ENCODE measurements at places on chromosomes 1 and 21. TPM values are rescaled to one million over a fixed set of nuclear protein-coding genes. Genes with fewer than 3 reads are reported as not detected.

- H3K4me3 ChIP-seq: no peak overlapping the region
- no peaks in the 10 kb centered on the region for H3K27me3 ChIP-seq
- no peak overlapping the region for H3K27ac ChIP-seq
- no peaks in the 10 kb centered on the region for H3K36me3 ChIP-seq
- no peak for DNase-seq
Observed at GRCh38 chr1:179821524-179821923, 56.1 kb downstream of the TOR1AIP2 start.

DNA sequence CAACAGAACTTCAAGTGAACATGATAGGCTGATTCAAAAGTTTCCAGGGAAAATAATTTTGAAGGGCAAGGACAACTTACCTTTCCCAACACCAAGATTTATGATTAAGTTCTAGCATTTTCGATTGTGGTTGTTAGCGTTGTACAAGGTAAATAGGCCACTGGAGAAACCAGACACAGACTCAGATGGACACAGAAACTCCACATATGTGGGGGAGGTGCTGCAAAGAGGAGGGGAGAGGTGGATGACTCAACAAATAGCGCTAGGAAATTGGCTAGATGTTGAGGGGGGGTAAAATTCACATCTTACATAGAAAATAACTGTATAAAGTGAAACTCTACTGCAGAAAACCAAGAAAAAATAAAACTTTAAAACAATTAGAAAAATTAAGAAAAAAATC, 564.4 kb downstream of the MATN1 start:
- DNase-seq: no peak
- H3K36me3 ChIP-seq: no peaks in the 10 kb centered on the region
- no peaks in the 10 kb centered on the region for H3K27me3 ChIP-seq
- no peaks in the 10 kb centered on the region for H3K4me1 ChIP-seq
- H3K27ac ChIP-seq: no peak overlapping the region

DNA sequence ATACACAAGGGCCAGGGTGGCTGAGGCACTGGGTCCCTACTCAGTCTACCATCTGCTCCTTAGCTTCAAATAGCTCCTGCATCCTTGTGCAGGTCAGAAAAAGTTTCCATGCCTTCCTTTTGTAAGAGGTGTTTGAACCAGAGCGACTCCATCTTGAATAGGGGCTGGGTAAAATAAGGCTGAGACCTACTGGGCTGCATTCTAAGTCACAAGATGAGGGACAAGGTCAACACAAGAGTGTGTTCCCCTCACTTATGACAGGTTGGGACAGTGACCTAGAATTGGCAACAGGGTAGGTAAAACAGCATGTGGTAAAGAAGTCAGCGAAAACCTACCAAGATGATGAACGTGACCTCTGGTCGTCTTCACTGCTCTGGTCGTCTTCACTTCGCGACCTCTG, 120.5 kb downstream of the KCNK1 start:
- no peak for DNase-seq
- no peak overlapping the region for H3K4me3 ChIP-seq
- H3K27ac ChIP-seq: no peak overlapping the region
- H3K27me3 ChIP-seq: no peaks in the 10 kb centered on the region
- no peaks in the 10 kb centered on the region for H3K36me3 ChIP-seq

GRCh38 chr1:3365523-3366125, 88.8 kb upstream of the ARHGEF16 start:
- H3K27ac ChIP-seq: no peak overlapping the region
- no peaks in the 10 kb centered on the region for H3K36me3 ChIP-seq
- peaks cover 15% of the 10 kb centered on the region for H3K27me3 ChIP-seq
- no peak overlapping the region for H3K4me3 ChIP-seq
- H3K4me1 ChIP-seq: no peaks in the 10 kb centered on the region

DNA sequence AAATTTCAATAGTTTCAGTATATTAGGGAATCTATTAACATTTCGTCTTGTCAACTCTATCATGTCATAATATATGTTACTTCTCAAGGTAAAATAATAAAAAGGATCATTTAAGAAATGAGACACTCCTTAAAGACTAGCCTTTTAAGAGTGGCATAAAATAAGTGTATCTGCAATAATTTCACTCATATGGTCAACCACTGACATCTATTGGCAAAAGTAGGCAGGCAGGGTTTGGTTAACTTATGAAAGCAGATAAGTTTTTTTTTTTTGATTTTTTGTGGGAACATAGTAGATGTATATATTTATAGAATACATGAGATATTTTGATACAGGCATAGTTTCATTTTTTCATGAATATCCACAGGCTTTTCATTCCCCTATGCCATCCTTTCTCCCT, 5.5 kb upstream of the RGS21 start:
- H3K27ac ChIP-seq: no peak overlapping the region
- no peak overlapping the region for H3K4me3 ChIP-seq
- H3K27me3 ChIP-seq: no peaks in the 10 kb centered on the region
- H3K4me1 ChIP-seq: no peaks in the 10 kb centered on the region
- no peak for DNase-seq
- no peaks in the 10 kb centered on the region for H3K36me3 ChIP-seq

The IL22RA1 gene
- 1.0 TPM for total RNA-seq

The DISC1 gene
- 9.3 TPM for total RNA-seq

The FCMR gene
- 2.2 TPM for total RNA-seq

DNA sequence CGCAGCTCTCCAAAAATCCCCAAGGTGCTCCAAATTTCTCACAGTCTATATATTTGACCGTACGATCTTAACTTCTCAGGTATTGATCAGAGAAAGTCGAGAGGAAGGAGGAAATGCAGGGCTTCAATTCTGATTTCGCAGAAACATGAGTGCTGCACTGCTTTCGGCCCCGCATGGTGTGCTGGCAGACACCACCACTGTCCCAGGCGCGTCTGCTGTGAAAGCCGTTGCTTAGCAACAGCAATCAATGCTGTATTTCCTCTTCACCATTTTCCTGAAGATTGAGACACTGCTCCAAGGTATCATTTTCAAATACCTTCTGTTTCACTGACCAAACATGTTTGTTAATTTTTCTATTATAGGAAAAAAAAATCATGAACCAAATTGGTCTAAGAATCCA, 296.3 kb downstream of the SMYD3 start:
- no peak overlapping the region for H3K4me3 ChIP-seq
- no peaks in the 10 kb centered on the region for H3K27me3 ChIP-seq
- H3K27ac ChIP-seq: no peak overlapping the region
- DNase-seq: no peak
- no peaks in the 10 kb centered on the region for H3K36me3 ChIP-seq

DNA sequence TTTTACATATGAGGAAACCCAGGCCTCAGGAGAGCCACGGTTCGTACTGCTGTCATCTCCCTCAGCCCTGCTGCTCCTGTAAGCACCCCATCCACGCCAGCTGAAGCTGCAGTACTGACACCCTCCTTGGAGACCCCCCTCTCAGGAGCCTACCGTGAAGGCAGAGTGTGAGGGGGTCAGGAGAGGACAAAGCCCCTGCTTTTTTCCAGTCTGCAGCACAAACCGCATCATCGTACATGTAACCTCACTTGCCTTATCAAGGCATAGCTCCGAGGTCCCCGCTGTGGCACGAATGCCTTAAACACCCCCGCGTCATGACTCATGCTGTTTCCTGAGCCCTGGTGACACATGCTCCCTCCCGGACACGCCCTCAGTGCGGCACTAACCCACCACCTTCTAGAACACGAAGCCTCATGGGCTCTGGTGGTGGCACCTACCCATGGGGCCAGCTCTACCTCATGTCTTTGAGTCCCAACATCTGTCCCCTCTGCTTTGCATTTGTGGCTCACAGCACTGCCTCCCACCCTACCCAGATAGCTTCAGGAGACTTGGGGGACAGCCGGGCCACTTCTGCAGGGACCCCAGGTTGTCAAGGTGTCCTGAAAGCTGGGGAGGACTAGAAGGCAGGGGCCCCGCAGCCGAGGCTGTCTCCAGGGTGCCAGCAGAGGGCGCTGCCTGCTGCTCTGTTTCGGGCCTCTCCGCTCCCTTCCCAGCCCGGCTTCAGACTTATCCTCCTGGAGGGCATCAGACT, 4.9 kb downstream of the SH3BGRL3 start:
- DNase-seq: peak; percentile 27
- peaks cover 6% of the 10 kb centered on the region for H3K4me1 ChIP-seq
- H3K4me3 ChIP-seq: no peak overlapping the region
- no peaks in the 10 kb centered on the region for H3K36me3 ChIP-seq
- H3K27me3 ChIP-seq: no peaks in the 10 kb centered on the region

- no peak overlapping the region for H3K4me3 ChIP-seq
- no peak for DNase-seq
- H3K27ac ChIP-seq: no peak overlapping the region
- H3K27me3 ChIP-seq: no peaks in the 10 kb centered on the region
Observed at GRCh38 chr1:43423672-43424550, 29.8 kb downstream of the HYI start.

- no peaks in the 10 kb centered on the region for H3K36me3 ChIP-seq
- H3K4me3 ChIP-seq: no peak overlapping the region
- no peaks in the 10 kb centered on the region for H3K4me1 ChIP-seq
- no peak overlapping the region for H3K27ac ChIP-seq
- H3K27me3 ChIP-seq: peaks cover 5% of the 10 kb centered on the region
Observed at GRCh38 chr1:3341236-3341994, 113.0 kb upstream of the ARHGEF16 start.

GRCh38 chr1:56910441-56910985, 55.3 kb downstream of the C8B start:
- H3K4me1 ChIP-seq: no peaks in the 10 kb centered on the region
- DNase-seq: no peak

The ARMH1 gene
- 1.0 TPM for total RNA-seq

- no peak overlapping the region for H3K27ac ChIP-seq
- H3K36me3 ChIP-seq: no peaks in the 10 kb centered on the region
- no peak overlapping the region for H3K4me3 ChIP-seq
- H3K27me3 ChIP-seq: no peaks in the 10 kb centered on the region
- no peaks in the 10 kb centered on the region for H3K4me1 ChIP-seq
Observed at GRCh38 chr1:204769997-204770396, 84.5 kb upstream of the LRRN2 start.

DNA sequence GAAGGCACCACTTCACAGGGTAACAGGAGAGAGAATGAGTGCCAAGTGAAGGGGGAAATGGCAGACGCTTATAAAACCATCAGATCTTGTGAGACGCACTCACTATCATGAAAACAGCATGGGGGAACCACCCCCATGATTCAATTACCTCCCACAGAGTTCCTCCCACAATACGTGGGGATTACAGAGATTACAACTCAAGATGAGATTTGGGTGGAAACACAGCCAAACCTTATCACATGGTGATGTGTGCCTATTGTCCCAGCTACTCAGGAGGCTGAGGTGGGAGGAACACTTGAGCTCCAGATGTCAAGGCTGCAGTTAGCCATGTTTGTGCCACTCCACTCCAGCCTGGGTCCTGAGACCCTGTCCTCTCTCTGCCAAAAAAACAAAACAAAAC, 56.0 kb upstream of the DSCAM start:
- H3K4me1 ChIP-seq: peaks cover 4% of the 10 kb centered on the region
- no peaks in the 10 kb centered on the region for H3K36me3 ChIP-seq
- no peak for DNase-seq
- no peak overlapping the region for H3K27ac ChIP-seq
- H3K27me3 ChIP-seq: no peaks in the 10 kb centered on the region

DNA sequence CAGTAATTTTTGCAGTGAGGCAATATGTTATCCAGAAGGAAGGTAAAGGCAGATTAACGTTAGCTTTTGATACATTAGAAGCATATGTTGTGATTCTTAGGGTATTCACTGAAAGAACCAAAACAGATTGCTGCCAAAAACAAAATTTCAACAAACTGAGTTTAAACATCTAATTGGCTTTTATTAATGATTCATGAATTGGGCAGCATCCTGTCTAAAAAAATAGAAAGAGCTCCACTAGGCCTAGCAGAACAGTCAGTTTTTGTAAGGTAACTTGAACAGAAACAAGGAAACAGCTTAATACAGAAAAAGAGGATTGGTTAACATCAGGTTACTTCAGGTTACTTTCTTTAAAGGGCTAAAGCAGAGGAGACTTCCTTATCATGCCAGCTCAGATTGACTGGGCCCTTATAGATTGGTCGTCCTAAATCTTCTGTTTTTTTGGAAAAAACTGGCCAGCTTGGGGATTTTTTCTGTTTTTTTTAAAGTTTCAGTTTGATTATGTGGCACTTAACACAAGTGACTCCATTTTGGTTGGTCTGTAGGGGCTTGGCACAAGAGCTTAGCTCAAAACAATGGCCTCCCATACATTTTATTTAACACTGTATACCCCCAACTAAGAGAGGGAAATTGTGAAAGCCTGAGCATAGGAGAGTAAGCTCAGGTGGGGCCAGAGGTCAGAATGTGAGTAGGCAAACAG, 36.8 kb upstream of the GALNT2 start:
- no peaks in the 10 kb centered on the region for H3K4me1 ChIP-seq
- no peak overlapping the region for H3K4me3 ChIP-seq
- no peak for DNase-seq
- H3K27ac ChIP-seq: no peak overlapping the region
- no peaks in the 10 kb centered on the region for H3K36me3 ChIP-seq

The GNG12 gene
- 49.4 TPM for total RNA-seq

The BEST4 gene
- total RNA-seq: not detected

The C1orf226 gene
- 5.2 TPM for total RNA-seq

The CATSPERE gene
- 0.32 TPM for total RNA-seq

GRCh38 chr1:184289825-184290550, 96.8 kb upstream of the C1orf21 start:
- no peak overlapping the region for H3K27ac ChIP-seq
- no peaks in the 10 kb centered on the region for H3K4me1 ChIP-seq
- H3K27me3 ChIP-seq: no peaks in the 10 kb centered on the region
- no peak overlapping the region for H3K4me3 ChIP-seq
- no peaks in the 10 kb centered on the region for H3K36me3 ChIP-seq

The AGT gene
- total RNA-seq: 4.7 TPM

GRCh38 chr1:207959141-207959825, 48.4 kb upstream of the CD34 start:
- H3K4me3 ChIP-seq: peak overlapping the region; percentile 31
- peak; percentile 37 for DNase-seq
- H3K27ac ChIP-seq: peak overlapping the region; percentile 72

The DDAH1 gene
- 61.6 TPM for total RNA-seq

DNA sequence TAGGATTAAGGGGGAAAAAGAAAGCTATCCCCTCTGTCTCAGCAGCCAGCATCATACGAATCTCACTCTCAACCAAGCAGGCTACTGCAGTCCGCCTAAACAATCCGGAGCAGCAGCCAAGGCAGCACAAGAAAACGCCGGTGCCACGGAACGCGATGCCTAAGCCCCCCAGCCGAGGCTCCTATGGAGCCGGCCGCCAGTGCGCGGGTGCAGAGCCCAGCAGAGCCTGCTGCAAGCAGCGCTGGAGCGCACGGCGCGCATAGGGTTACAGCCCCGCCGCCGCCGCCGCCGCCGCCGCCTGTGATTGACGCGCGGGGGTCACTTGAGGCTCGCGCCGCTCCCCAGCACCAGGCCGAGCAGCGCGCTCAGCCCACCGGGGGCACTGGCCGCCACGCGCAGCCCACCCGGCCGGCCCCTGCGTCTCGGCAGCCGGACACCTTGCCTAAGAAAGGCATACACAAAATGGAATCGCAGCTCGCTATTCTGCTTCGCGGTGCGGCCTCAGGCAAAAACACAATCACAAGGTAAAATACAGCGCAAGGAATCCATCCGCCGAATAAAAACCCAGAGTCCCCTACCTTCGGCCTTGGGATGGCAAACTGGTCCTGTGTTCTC, 780 bp downstream of the HIVEP3 start:
- peak overlapping the region; percentile 57 for H3K4me3 ChIP-seq
- H3K27ac ChIP-seq: peak overlapping the region; percentile 51
- H3K36me3 ChIP-seq: no peaks in the 10 kb centered on the region
